GM19239 (cell line): ENCODE measurements at places on chromosomes 5 and 9.

DNA sequence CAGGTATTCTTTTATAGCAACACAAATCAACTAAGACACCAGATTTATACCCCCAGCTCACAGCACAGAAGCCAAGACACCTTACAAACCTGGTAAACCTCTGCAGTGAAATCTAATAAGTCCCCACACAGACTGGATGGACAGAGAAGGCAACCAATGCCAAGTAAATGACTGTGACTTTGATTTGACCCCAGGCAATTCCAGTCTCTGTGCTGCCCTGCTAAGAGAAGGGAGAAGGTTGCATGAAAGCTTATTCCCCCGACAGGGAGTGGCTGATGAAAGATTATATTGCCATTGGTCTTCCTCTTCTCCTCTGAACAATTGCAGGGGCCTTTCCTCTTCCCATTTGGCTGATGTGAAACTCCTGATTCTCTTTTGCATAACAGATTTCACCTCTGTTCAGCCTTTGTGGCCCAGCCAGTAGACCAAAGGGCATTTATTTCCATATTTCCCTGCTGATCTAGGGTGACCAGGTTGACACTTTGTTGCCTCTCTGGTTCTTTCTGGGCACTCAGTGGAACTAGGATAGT lies 107.6 kb downstream of the ADRB2 start:
- no peak for DNase-seq

GRCh38 chr5:171023508-171023907 lies 161.7 kb downstream of the RANBP17 start:
- no peak for DNase-seq

DNA sequence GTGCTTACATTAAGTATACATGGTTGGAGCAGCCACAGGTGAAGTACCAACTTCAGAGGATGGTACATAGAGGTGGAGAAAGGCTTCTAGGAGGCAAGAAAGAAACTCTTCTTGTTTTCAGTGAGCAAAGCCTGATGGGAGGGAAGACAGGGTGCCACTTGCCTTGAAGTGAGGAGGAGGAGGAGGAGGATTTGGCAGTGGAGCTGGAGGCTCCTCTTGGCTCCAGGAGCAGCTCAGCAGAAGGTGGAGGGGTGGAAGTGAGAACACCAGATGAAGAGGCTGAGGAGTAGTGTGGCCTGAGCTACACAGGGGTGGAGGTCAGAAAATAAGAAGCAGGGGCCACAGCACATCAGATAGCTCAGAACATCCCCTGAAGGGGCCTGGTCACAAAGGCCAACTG lies 91.1 kb upstream of the SHISAL2B start:
- DNase-seq = no peak

DNA sequence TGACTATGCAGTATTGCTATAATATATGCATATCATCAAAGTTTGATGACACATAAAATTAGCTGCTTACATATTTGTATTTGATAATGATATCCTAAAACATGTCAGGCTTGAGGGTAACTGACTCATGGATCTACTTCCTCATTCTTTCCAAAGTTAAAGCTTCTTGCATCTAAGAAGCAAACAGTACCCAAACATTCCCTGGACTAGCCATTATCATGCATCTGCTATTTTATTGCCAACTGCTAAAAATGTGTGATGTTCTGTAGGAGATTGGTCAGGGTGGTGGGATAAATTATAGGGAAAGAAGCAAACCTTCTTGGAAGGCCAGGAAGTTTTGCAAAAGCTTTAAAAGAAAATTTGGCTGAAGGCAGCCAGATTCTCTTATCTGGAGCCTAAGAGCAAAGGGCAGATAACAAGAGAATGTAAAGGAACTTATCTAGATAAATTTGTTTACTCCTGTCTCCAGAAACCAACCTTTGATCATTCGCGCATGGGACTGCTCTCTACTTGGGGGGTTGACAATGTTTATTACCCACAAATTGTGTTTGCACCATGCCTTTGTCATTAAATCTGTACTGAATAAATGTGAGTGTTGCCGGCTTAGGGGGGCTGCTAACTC lies 604.1 kb upstream of the TLE4 start:
- DNase-seq = no peak

GRCh38 chr5:10747678-10748622 lies 13.1 kb downstream of the DAP start:
- DNase-seq = no peak

- no peak for DNase-seq
Observed at GRCh38 chr9:18520416-18521047, 46.6 kb downstream of the ADAMTSL1 start.

GRCh38 chr9:97602430-97602829 lies 30.7 kb downstream of the TSTD2 start:
- no peak for DNase-seq

- DNase-seq = no peak
Observed at GRCh38 chr5:131200560-131200959, 29.8 kb downstream of the LYRM7 start.

- DNase-seq = no peak
Observed at GRCh38 chr9:114869845-114870244, 60.5 kb downstream of the TNFSF8 start.

GRCh38 chr9:32382565-32383320 lies 1.7 kb upstream of the ACO1 start:
- DNase-seq = no peak

GRCh38 chr5:125634216-125634835 lies 788.9 kb upstream of the GRAMD2B start:
- no peak for DNase-seq
